T-helper 2 cell (primary cell): ENCODE measurements at places on chromosomes 2 and 18.

GRCh38 chr2:127348426-127349000 lies 39.3 kb downstream of the MAP3K2 start:
- DNase-seq, result no peak

DNA sequence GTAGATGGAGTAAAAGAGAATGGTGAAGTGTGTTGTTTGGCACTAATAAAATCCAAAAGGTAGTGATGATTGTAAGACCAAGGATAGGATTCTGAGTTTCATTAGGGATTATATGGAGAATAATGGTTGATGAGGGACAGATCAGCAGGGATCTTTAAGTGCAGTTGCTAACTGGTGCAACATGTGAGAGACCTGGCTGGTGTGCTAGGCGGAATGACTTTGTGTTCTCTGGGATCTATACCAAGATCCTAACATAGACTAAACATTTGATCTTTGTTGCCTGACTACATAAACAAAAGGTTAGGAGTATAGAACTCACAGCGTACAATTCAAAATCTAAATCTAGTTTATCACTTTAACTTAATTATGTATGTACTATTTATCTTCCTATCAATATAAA lies 135.4 kb downstream of the PTRHD1 start:
- DNase-seq, result no peak

DNA sequence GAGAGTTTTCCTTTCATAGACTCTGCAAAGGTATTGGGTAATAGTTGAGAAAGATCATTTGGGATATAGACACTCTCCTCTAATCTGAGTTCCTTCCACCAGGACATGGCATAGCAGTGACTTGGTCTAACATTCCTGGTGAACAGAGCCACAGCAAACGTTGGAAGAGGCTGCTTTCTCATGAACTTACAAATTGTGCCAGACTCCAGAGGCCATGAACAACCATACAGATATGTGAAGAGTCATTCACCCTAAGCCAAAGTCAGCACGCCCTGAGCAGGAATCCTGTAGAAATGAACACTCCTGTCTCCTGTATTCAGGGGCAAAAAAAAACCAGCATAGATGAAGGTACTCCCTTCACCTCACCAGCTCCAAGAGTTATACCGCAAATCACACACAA lies 152.8 kb downstream of the TMEM18 start:
- DNase-seq, result no peak

GRCh38 chr2:10258326-10258725 lies 44.4 kb upstream of the HPCAL1 start:
- no peak for DNase-seq

- DNase-seq, result peak; percentile 31
Observed at GRCh38 chr2:25251422-25252273, 83.3 kb upstream of the POMC start.
